ENCODE measurements at places on chromosomes 1 and 21.

- no peak for DNase-seq
Observed at GRCh38 chr1:27562534-27563340, 41.2 kb downstream of the AHDC1 start.

DNA sequence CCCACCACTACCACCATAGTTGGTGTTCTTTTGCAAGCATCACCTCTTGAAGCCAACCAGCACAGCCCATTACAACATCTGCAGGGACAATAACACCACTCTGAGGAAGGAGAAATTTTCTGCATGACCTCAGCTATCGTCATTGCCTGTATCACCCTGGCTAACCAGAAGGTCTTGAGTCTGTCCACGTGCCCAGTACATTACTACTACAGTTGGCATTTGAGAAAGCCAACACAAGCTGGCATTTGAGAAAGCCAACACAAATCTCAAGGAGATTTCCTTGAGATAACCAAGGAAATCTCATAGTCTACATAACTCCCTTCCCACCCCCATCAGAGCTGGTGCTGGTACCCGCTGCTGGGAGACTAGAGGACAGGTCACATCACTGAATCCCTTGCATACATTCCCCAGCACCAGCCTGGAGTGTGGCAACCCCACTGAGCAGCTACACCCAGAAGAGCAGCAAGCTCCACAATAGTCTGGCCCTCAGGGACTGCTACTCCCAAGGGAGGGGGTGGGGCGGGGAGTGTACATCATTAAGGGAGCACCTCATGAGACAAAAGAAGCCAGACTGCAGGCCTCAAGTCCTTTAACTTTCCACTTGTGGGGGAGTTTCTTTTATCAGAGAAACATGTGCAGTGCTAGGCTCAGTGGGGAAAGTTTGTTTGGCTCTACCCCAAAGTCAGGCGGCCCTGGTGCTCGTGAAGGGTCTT, 46.0 kb upstream of the GUCA2A start:
- no peak for DNase-seq

- DNase-seq, result no peak
Observed at GRCh38 chr1:51899022-51899421, 20.5 kb upstream of the NRDC start.

GRCh38 chr1:71533950-71534349, 453.1 kb upstream of the ZRANB2 start:
- no peak for DNase-seq

- no peak for DNase-seq
Observed at GRCh38 chr1:51295926-51296325, 34.4 kb downstream of the TTC39A start.

DNA sequence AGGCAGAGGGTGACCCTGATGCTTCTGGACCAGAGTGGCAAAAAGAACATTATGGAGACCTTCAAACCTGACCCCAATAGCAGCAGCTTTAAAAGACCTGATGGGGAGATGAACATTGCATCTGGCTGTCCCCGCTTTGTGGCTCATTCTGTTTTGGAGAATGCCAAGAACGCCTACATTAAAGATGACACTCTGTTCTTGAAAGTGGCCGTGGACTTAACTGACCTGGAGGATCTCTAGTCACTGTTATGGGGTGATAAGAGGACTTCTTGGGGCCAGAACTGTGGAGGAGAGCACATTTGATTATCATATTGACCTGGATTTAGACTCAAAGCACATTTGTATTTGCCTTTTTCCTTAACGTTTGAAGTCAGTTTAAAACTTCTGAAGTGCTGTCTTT, 45.8 kb downstream of the TRAF5 start:
- no peak for DNase-seq

DNA sequence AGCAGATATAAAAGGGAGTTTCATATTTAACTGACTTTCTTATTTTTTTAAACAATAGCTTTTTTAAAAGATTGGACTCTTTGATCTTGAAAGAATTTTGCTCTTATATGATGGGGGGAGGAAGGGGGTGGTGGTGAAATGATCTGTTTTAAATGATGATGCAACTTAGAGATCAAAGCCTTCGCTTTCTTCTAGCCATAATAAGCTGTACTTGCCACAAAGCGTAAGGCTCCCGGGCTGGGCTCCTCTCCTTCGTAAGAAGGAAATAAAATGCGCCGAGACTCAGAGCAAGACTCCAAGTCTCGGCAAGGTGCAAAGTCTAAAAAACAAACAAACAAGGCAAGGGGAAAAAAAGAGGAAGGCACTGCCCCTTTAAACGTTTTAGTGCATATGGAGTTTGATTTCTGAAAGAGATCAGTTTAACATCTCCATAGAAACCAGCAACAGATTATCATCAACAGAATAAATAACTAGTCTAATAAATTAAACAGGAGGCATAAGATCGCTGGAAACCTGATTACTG, 3.3 kb downstream of the CASZ1 start:
- no peak for DNase-seq

- DNase-seq, result no peak
Observed at GRCh38 chr1:99777752-99778151, 11.3 kb upstream of the FRRS1 start.

DNA sequence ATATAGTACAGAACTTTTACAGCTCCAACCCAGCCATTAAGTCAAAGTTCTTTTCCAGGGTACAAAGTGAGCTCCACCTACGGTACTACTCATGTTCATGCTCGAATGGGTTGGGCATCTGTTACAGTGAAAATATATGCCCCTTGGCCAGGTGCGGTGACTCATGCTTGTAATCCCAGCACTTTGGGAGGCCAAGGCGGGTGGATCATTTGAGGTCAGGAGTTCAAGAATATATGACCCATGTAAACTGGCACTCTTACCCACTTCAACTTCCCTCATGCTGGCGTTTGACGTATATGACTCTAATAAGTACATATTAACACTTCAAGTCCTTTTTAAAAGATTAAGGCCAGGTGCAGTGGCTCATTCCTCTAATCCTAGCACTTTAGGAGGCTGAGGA, 71.3 kb upstream of the PKN2 start:
- no peak for DNase-seq

GRCh38 chr1:224407571-224408293, 26.9 kb downstream of the WDR26 start:
- no peak for DNase-seq

GRCh38 chr1:86500714-86501113, 32.0 kb downstream of the CLCA1 start:
- DNase-seq, result no peak

DNA sequence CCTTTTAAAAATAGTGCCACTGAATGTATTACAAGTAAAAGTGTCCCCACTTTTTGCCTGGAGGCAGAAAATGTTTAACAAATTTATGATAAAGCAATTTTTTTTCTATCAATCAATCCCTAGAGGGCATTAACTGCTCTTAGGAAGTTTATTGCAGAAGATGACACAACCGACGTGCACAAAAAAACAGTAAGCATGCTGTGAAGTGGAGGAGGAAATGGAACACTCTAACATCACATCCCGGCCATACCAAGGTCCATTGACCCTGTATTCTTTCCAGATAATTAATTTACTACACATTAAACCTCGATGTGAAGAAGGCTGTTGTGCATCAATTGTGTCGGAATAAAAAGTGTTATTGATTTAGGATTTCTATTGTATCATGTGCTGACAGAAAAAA, 264.9 kb upstream of the NR5A2 start:
- DNase-seq, result no peak

- DNase-seq, result no peak
Observed at GRCh38 chr1:88983791-88984559, 8.5 kb downstream of the KYAT3 start.

DNA sequence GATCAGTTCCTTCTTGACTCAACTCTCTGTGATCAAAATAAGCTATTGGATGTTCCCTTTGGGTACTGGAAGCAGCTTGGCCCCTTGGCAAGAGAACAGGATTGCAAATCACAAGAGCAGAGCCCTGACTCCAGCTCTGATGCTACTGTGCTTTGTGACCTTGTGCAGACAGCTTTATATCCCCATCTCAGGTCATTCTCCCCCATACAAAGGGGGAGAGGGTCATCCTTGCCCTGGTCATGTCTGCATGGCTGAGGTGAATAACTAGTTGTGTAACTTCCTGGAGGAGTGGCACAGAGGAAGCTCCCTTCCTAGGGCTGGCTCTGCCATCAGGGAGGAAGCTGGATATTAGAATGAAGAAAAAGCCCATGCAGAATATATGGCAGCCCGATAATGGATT, 142.9 kb downstream of the DHRS3 start:
- DNase-seq, result no peak

GRCh38 chr1:22105611-22106207, 37.2 kb downstream of the WNT4 start:
- no peak for DNase-seq

- DNase-seq, result no peak
Observed at GRCh38 chr1:202596638-202597037, 113.6 kb downstream of the SYT2 start.

DNA sequence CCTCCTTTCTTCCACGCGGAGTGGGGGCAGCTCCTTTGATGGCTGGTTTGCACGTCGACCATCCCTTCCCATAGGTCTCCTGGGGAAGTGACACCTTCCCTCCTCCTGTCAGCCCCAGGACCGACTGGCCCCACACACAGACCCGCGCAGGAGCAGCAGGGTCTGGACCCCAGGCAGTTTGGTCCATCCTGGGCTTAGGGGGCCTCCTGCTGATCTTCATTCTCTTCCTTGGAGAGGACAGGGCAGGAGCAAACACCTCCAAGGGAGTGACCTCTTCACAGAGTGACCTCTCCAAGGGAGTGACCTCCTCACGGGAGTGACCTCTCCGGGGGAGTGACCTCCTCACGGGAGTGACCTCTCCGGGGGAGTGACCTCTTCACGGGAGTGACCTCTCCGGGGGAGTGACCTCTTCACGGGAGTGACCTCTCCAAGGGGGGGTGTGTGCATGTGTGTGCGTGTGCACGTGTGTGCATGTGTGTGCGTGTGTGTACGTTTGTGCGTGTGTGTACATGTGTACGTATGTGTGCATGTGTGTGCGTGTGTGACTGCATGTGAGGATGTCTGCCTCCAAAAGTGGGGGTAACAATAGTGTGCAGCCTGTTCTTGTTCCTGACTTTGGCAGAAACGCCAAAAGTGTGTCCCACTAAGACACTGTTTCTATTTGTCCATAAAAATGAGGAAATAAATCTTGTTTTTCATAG, 29.8 kb downstream of the COL6A1 start:
- DNase-seq, result no peak

- no peak for DNase-seq
Observed at GRCh38 chr1:150552128-150552910, 3.1 kb downstream of the ADAMTSL4 start.

GRCh38 chr1:159161001-159161718, 10.3 kb upstream of the CADM3 start:
- peak; percentile 64 for DNase-seq

DNA sequence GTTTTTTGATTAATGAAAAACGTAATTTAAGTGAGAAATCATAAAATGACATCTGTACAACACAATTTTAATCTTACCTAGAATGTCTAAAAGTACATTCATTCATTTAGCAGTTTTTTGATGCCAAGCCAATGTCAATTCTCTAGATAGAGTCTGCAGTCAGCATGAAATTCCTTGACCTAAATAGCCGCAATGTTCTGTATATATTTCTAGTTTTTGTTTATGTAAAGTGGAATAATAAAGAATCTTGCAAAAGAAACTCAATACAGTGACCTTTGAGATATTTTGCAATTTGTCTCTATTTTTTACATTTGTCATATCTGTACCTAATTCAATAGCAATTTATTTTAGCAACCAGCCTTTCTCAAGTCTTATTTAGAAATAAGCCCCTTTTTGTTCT, 176.0 kb downstream of the ATP6V1G3 start:
- no peak for DNase-seq

All from nucleus accumbens (tissue), 56 donors.